ENCODE measurements at places on chromosomes 4 and X.
A peak's percentile ranks its signal among the peaks of the same experiment; 100 is the strongest.

GRCh38 chr4:142743121-142743825 lies 102.8 kb downstream of the INPP4B start:
- DNase-seq = no peak

DNA sequence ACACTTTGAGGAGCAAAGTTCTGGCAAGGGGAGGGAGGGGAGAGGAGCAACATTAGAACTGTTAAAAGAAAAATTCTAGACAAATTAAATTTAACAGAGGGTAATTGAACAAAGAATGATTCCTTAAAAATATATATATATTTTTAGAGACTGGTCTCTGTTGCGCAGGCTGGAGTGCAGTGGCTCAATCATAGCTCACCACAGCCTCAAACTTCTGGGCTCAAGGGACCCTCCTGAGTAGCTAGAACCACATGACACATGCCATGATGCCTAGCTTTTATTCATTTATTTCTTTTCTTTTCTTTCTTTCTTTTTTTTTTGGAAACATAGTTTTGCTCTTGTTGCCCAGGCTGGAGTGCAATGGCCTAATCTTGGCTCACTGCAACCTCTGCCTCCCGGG lies 19.1 kb upstream of the SPINK2 start:
- DNase-seq = no peak

DNA sequence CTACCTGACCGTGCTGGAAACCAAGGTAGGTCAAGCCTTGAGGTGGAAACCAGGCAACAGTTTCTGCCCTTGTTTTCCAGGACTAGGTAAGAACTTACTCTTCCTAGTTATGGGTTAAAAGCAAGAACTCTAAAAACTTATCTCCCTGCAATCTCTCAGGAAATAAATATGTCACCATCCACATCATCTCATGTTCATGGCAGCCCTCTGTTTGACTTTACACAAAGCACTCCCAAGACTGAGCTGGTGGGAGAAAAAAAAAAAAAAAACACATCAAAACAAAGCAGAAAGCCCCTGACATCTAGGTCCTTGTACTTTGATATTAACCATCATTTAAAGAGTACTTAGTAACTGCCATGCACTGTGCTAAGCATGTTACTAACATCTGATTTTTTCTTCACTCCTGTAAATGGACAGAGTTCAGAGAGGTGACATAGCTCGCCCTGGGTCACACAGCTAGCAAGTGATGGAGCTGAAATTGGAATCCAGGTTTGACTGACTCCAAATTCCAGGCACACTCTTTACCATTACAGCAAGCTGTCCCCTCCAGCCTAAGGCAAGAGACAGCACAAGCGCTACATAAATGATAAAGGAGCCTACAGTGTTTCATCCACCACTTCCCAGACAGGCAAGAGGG lies 102.8 kb upstream of the NOCT start:
- DNase-seq = no peak

- no peak for DNase-seq
Measured at GRCh38 chr4:63728480-63729177, 680.6 kb downstream of the TECRL start.

GRCh38 chrX:150446151-150446550 lies 83.0 kb downstream of the MAMLD1 start:
- DNase-seq = no peak

GRCh38 chr4:123452616-123453015 lies 56.0 kb downstream of the SPRY1 start:
- no peak for DNase-seq

DNA sequence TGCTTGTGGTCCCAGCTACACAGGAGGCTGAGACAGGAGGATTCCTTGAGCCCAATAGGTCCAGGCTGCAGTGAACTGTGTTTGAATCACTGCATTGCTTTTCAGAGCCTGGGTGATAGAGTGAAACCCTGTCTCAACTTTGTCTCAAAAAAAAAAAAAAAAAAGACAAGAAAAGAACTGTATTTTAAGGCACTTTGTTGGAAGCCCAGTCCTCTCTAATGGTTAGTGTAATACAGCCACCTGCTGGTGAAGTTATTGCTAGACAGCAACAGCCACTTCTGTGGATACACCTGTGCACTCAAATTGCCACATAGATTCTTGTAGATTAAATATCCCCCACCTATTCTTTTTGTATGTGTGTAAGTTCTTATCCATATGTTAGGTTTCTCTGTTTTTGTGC lies 10.1 kb upstream of the FGG start:
- no peak for DNase-seq

- no peak for DNase-seq
Measured at GRCh38 chrX:75781611-75782010, 3.4 kb downstream of the MAGEE2 start.

DNA sequence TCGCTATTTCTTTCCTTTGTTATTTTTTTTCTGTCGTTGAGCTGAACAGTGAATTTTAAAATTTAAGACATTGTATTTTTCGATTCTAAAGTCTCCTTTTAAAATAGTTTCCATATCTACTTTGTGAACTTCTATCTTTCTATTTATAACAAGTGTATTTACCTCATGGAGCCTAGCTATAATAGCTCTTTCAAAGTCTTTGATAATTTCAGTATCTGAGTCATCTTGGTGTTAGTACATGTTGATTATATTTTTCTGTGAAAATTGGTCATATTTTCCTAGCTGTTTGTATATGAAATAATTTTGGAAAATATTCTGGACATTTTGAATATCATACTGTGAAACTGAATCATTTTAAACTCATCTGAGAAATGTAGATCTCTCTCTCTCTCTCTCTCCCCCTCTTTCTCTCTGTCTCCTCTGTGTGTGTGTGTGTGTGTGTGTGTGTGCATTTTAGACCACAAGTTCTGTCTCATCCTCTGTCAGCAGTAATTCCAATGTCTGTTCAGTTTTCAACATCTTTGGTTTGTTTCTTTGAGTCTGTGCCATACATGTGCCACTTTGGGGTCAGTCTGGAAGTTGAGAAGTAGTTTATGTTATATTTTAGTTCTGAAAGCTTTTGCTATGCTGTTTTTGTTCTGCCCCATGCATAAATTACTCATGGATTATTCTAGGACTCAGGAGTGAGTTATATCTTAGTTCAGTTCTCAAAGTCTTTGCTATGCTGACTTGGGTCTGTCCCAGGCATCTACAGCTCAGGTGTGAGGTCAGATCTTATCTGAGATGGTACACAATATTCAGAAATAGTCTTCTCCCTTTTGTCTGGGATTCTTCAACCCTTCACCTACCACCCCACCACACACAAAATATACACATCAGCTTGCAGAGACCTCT lies 366.4 kb upstream of the CASK start:
- DNase-seq = no peak

GRCh38 chr4:141576585-141577110 lies 59.7 kb upstream of the IL15 start:
- no peak for DNase-seq

- no peak for DNase-seq
Measured at GRCh38 chr4:24973747-24974601, 56.8 kb downstream of the LGI2 start.

GRCh38 chr4:96390404-96390803 lies 550.5 kb downstream of the PDHA2 start:
- DNase-seq = no peak

DNA sequence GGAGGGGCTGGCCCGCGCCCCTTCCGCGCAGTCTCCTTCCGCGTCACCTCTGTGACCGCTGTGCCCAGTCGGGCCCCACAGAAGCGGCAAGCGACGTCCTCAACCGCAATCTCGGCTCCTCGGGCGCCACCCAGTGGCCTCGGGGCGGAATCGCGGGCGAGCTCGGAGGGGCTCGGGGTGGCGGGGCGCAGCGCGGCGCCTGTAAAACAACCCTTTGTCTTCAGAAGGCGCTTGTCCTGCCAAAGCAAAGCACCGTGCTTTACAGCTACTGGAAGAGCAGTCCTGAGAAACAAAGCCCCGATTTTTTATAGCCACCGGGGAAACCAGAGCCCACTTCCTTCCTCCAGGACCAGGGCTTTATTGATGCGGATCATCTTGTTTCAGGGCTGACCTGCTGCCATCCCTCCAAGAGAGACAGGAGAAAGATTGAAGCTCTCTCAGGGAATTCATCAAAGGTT lies 37.3 kb upstream of the CDKN2AIP start:
- peak; percentile 85 for DNase-seq

DNA sequence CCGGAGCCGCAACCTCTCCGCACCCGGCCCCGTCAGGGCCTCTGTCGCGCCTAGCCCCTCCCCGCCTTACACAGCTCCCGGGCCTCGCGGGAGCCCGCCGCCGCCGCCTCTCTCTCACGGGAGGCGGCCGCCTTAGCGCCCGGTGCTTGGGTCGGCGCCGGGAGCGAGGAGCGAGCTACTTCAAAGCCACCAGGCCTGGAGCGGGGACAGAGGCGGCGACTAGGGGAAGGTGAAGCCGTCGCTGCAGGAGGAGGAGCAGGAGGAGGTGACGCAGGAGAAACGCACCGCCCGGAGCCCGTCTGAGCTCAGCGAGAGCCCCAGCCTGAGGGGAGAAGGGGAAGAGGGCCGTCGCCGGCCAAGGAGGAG lies 250 bp downstream of the USP9X start:
- peak; percentile 43 for DNase-seq

DNA sequence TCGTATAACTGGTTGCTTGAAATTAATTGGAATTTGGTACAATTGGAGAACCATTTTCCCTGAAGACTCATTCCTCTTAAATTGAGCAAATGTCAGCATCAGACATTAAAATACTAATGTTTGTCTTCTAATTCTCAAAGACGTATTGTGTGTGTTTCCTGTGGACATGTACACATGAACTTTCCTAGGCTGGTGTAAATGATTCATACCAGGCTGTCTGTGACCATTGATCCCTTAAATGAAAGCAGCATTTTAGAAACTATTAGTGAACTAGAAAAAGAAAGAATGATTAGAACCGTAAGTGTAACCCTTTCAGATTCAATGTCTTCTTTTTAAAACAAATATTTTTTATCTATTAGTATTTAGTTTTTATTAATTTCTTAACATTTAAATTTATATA lies 332.9 kb downstream of the PPP3CA start:
- no peak for DNase-seq

- no peak for DNase-seq
Measured at GRCh38 chr4:93030670-93031069, 726.9 kb downstream of the GRID2 start.

DNA sequence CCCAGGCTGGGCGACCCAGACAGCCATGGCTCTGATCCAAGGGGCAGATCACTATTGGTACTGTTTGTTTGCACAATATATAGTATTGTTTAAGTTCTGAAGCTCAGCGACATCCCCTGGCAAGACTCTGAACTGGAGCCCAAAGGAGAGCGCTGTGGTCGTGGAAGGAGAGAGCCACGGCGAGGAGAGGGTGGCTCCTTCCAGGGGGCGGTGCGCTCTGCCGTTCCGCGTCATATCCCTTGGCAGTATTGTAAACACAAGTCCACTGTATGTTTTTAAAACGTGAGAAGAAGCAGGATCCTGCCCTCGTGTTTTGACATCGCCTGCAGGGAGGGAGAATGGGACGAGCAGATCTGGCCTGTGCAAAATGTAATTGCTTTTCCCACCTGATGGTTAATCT lies 185.5 kb downstream of the RAB28 start:
- DNase-seq = no peak

DNA sequence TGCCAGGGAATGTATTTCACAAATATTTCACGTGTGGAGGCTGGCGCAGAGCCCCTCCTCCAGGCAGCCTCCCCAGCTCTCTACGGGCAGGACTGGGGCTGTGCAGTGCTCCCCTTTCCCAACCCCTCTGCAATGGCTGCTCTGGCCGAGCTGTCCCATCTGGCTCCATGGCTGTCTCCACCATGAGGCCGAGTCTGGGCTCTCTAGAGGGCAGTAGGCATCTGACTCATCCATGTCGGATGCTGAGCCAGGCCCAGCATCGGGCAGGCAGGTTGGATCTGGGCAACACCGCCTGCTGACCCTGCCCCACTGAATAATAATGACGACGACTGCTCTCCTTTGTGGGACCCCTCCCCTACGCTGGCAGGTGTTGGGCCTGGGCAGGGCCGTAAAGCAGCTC lies 11.0 kb upstream of the SH3TC1 start:
- DNase-seq = no peak

DNA sequence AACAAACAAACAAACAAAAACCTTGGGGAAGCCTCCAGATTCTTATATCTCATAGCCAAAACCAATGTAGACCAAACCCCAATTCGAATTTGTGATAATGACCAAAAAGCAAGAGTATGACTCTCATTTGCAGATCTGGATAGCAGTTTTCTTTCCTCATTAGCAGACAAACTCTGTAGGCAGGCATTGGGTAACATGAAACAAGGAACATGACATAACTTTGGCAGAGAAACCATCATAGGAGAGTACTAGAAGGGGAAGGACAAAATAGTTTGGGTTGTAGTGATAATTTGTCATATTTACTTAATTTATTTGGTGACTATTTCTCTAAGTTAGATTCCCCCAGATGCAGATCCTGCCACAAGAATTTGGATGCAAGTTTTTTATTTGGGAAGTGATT lies 187.8 kb downstream of the MID1IP1 start:
- no peak for DNase-seq

- DNase-seq = no peak
Measured at GRCh38 chrX:22800360-22800759, 199.4 kb upstream of the DDX53 start.
